Right ventricle myocardium superior (tissue), 1 donor: ENCODE measurements at places on chromosomes 2 and 18. TPM values are rescaled to one million over a fixed set of nuclear protein-coding genes. Genes with fewer than 3 reads are reported as not detected.

GRCh38 chr2:153873052-153874048 is 1.6 kb downstream of the GALNT13 start:
- DNase-seq = no peak

DNA sequence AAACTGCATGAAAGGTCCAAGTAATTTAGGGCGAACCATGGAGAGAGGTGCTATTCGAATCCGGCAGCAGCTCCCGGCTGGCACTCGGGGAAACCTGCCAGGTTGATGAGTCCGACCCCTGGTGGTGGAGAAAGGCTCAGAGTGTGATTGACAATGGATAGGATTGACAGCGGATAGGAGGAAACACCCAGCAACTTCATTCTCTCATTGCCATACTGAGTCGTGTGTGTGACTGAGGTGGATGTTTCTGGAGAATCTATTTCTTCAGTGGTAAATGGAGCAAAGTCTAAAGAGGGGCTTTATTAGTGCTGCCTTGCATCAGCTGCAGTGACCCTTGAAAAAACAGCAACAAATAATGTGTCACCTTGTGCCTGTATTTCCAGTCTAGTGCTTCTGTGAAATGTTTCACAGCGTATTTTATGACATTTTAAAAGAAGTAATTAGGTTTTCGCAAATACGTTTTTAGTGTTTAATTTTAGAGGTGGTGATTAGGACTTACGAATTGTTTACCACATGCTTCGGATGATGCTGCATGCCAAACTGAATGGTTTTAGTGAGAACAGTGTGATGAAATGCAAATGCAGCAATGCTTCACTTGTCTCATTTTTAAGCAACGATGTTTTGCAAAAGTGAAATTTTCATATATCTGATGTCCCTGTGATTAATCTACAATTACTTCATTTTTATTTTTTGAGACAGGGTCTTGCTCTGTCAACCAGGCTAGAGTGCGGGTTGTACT is 102.0 kb downstream of the DCDC2C start:
- DNase-seq = no peak

DNA sequence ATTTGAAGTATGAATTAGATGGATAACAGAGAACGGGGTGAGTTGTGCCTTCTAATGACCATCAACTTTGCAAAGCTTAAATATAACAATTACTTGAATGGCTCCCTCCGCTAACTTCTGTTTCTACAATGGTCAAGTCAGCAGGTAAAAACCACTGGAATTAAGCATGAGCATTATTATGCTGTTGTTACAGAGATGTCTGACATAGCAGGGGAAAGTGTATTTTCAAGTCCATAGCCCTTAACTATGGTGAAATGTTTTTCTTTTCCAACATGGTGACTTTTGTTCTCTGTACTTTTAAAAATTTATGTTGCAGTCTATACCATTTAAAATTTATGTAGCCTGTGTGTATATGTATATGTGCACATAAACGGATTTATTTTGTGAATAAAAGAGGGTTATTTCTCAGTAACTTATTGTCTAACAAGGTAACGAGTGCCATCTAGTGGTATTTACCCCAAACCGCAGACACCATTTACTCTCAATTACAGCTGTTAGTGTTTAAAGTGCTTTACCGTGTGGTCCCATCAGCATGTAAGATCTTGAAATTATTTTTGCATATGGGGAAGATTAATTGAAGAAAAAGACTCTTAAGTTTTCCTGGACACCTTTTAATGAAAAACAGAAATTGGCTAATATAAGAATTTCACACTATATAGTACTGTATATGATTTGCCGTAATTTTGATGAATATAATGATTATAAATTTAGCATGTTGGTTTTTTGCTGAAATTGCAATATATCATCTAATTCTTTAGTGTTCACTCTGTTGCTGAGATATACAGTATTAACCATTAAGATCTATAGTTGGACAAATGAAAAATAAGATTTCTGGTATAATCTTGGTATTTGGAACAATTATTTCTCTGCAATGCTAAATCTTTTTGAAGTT is 78.2 kb downstream of the UBE2E3 start:
- no peak for DNase-seq

GRCh38 chr2:67048314-67048713 is 348.8 kb upstream of the ETAA1 start:
- DNase-seq = no peak

- no peak for DNase-seq
These were observed 771.9 kb downstream of the ERBB4 start for GRCh38 chr2:211766689-211767088.

The DIPK1C gene
- total RNA-seq = 3.3 TPM

The RABL2A gene
- total RNA-seq = 5.2 TPM

DNA sequence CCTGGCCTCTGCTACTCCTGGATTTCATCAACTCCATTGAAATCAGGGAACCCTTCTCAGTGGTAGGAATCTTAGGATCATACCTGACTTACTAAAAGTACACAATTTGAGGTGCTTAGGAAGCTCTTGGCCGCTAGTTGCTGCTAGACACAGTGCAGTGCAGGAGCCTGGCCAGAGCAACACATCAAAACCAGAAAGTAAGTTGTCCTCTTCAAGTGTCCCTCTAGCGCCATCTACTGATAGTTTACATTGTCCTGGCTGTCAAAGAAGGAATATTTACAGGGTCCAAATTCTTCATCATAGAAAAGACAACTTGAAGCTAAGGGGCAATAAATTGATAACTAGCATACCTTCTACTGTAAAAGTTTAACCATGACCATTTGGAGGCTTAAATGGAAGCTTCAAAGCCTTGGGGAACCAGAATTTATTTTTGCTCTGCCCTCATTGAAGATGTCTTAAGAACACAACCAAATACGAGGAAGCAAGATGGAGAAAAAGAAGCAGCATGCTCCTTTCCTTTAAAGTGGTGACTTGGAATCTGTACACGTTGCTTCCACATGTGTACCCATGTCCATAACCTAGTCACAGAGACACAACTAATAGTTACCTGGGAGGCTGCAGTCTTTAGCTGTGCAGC is 889.1 kb upstream of the GCFC2 start:
- DNase-seq = peak; percentile 46

The MAP3K19 gene
- total RNA-seq = not detected

- DNase-seq = no peak
These were observed 86.1 kb downstream of the SH3YL1 start for GRCh38 chr2:177733-178132.
